ENCODE measurements at places on chromosomes 16 and 17. TPM values are rescaled to one million over a fixed set of nuclear protein-coding genes. Genes with fewer than 3 reads are reported as not detected.

KIF2B gene
- not detected for total RNA-seq

ENPP7 gene
- not detected for total RNA-seq

CCDC78 gene
- 1.8 TPM for total RNA-seq

ADAMTS18 gene
- total RNA-seq, result not detected

TP53TG3D gene
- 1.5 TPM for total RNA-seq

KRTAP3-2 gene
- total RNA-seq, result not detected

RCVRN gene
- not detected for total RNA-seq
